Dorsolateral prefrontal cortex (tissue), 122 donors: ENCODE measurements at places on chromosomes 5 and 9.
A peak's percentile ranks its signal among the peaks of the same experiment; 100 is the strongest.

- peak; percentile 24 for DNase-seq
Measured at GRCh38 chr5:115494570-115495289, 49.8 kb downstream of the FEM1C start.

DNA sequence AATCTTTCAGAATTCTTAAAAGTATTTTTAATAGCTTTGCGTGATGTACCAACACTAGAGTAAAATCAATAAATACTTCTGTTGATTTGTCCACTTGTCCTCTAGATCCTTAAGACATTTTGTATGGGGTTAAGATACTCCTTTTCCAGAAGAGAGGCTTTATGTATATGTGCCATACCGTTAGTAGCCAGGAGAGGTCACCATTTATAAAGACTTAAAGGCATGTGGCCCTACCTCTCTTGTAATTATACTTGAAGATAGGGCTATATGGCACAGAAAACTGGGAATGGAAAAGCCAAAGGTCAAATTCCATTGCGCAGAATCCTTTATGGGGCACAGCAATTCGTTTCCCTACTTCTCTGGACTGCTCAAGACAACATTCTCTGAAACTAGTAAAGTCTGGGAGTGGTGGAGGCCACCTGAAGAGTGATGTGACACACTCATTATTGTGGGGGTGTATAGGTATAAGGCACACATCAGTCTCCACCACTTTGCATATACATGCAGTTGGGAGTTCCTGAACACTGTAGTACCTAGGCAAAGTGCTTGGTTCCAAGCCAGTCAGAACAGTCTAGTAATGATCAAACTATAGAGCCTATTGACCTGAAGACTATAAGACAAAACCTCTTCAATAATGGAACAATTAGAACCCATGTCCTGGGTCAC, 140.1 kb upstream of the FBXL17 start:
- no peak for DNase-seq

- no peak for DNase-seq
Measured at GRCh38 chr5:8843771-8844170, 702.1 kb downstream of the SEMA5A start.

DNA sequence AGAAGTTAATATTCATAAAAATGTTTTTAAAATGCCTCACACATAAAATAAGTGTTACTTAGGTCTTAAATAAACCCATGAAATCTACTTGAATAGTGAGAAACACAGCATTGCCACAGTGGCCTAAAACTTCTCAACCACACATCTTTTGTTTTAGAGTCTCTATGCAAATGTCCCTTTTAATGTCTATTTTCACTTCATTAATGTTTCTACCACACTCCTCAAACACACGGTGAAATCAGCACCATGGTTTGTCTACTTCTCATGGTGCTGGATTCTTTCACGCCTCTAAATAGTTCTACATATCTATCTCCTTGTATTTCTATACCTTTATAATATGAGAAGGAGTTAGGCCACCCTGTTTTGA, 111.2 kb downstream of the EDIL3 start:
- no peak for DNase-seq

DNA sequence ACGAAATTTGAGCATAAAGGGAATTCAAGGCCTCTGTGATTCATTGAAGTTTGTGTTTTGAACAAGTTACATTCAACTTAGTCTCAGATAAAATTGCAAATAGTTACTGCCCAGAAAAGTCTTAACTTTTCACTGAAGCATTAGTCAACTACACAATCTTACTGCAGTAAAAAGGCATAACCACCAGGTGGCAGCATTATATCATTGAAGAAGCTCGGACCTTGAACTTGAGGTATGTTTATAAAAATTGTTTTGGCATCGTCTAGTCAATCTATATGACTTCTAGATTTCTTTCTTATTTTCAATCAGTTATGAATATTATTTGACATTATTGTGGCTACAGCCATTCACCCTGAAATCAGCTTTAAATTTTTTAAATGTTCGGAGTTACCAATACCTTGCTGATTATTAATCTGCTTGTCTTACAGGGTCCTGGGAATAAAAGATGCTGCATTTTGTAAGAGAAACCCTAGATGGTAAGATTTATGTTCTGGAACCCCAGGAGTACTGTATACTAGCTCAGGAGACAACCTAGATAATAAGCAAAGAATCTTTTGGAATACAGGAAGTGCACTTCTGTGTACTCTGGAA, 83.9 kb upstream of the GRAMD2B start:
- DNase-seq, result peak; percentile 52

- no peak for DNase-seq
Measured at GRCh38 chr9:107175816-107176435, 107.2 kb upstream of the RAD23B start.

- DNase-seq, result no peak
Measured at GRCh38 chr5:170388818-170389549, at the start of gene KCNMB1. Gene KCNMB1, minus strand, starts transcription at chr5:170389367. Its CDS starts 3,920 bp downstream, at chr5:170385447.

- no peak for DNase-seq
Measured at GRCh38 chr5:80867233-80867632, 92.9 kb upstream of the RASGRF2 start.

GRCh38 chr5:127757576-127757975, 54.4 kb downstream of the CCDC192 start:
- DNase-seq, result peak; percentile 52

DNA sequence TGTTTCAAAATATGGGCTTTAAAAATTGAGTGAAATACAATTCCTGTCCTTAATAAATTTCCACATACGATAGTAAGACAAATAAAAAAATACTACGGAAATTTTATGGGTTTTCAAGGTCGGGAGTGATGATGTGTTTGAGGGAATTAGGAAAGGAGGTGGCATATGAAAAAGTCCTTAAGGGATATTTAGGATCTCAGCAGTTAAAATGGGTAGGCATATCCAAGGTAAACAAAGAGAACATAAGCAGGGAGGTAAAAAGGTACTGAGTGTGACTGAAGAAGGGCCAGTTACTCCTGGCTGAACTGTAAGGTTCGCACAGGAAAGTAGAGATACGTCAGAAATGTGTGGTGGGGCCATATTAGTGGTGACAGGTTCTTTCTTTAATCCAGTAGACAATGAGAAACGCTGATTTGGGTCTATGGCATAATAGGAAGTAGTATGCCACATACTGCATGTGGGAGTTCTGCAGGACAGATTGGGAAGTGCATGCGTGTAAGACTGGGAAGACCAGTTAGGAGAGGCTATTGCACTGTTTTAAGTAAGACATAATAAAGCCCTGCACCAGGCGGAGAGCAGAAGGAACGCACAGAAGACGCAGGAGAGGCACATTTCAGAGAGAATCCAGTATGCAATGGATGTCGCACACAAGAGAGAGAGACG, 937 bp upstream of the HMGCR start:
- DNase-seq, result no peak

DNA sequence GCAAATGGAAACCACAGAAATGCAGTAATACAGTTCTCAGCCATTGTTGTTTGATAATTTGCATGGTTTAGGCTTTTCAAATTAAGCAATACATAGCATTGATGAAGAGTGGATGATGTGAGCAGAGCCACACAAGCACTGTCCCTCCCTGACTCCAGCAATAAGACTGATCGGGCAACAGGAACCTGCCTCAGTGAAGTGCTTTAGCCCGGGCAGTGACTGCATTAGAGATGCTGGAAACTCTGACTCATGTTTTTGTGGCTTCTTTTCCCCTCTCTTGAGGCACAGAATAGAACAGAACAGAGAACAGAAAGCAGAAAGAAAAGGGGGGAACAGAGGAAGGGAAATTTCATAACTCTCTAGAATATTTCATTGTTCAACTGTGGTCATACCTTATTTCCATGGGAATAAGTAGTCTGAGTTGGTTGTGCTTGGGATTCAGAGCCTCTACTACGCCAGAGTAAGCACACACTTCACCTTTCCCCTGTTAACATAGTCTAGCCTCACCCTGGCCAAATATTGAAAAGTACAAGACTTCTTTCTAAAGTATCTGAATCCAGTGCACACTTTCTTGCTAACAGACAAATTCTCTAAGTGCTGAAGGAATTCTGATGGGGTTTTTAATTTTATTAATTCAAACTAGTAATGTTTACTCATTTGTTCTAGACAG, 164.8 kb upstream of the VCAN start:
- no peak for DNase-seq

DNA sequence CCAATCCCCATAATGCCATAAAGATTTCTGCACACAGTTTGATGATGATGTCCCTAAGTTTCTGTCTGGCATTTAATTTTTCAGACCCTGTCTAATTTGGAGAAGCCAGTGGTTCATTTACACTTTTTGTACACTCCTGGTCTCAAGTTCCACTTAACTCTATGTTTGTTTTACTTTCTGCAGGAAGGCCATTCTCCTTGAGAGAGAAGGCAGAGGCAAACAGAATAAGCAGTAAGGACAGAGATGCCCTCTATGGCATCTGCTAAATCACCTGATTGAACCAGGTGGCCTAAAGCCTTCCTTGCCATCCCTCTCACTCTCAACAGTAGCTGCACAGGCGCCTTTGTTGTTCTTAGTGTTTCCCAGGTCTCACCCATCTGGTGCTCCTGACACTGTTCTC, 86.1 kb upstream of the LRRTM2 start:
- no peak for DNase-seq
